ENCODE measurements at places on chromosomes 5 and 9.

- no peak for DNase-seq
Observed at GRCh38 chr9:24899463-24899862, 353.8 kb upstream of the IZUMO3 start.

DNA sequence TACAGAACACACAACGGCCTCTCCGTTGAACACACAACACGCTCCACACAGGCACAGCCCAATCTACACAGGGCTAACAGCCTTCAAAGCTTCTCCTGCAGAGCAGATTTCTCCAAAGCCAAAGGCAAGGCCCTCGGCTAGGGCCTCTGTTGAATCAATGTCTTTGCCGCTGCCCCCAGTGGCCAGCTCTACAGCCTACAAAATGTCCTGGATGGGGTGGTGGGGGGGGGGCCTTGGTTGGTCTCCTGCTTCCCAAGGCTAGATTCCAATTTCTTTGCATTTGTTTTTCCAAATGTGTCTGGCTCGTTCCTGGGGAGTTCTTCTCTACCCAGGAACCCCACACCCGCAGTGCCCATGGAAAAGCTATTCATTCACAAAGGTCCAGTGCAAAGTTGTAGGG is 167.2 kb downstream of the PAX5 start:
- no peak for DNase-seq

DNA sequence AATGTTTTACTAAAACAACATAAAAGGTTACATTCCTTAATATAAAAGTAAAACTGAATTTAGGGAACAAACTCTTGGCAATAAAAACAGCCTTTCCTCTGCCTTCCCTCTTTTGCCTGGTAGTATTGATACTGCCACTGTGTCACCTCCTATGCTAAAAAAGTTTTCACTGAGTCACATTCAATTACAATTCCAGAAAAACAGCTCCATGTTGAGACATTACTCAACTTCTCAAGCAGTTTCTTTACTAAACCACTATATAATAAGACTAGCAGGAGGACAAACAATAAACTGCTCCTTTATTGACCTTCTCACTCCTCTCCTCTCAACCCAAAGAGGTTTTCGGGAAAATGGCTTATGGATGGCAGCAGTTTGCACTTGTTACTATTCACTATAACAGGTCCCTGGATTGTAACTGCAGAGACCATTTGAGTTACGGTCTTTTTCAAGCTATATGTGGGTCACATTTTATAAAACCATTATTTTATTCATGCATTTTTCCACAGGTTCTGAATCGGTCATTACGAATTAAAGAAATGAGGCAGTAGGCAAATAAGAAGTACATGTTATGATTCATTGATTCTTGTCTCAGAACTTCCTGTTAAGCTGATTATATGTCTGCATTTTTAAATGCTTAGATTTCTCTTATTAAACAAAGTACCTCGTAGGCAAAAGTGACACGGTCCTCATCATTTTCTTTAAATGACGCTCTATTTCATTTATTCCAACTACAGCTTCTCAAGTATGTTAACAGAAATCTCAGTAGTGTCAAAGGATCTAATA is 2.1 kb downstream of the ZDHHC21 start:
- peak; percentile 17 for DNase-seq

GRCh38 chr5:146731909-146732659 is 146.5 kb downstream of the PPP2R2B start:
- peak; percentile 81 for DNase-seq

DNA sequence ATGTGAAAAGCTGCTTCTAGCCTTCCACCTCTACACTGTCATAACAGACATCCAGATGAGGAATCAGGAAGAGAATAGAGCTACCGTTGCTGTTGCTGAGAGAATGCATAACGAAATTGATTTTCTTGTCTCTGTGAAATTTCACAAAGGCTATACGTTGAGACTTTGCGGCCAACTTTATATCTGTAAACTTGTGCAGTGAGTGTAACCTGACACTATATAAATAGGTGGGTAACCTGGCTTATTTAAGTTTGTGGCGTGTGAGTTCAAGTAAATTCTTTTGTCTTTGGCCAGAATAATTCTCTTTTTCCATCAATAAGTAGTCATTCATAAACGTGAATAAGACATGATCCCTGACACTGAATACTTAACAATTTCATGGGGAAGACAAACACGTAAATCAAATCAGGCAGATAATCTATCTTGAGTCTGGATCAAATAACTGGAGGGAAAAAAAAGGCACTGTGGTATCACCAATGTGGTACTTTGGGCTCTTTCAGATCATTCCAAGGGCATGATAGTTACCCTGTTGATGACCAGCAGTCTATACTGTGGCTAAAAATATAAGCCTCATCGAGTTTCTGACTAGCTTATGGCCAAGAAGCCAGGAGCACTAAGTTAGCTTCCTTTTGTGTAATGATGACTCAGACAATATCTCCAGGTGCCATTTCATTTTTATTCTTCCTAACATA is 98.2 kb upstream of the RASA1 start:
- DNase-seq, result peak; percentile 20

GRCh38 chr5:111231119-111231518 is 6.9 kb downstream of the CAMK4 start:
- no peak for DNase-seq

GRCh38 chr9:112028242-112029221 is 131.9 kb downstream of the UGCG start:
- no peak for DNase-seq

GRCh38 chr5:68024426-68024825 is 191.1 kb upstream of the PIK3R1 start:
- DNase-seq, result no peak

DNA sequence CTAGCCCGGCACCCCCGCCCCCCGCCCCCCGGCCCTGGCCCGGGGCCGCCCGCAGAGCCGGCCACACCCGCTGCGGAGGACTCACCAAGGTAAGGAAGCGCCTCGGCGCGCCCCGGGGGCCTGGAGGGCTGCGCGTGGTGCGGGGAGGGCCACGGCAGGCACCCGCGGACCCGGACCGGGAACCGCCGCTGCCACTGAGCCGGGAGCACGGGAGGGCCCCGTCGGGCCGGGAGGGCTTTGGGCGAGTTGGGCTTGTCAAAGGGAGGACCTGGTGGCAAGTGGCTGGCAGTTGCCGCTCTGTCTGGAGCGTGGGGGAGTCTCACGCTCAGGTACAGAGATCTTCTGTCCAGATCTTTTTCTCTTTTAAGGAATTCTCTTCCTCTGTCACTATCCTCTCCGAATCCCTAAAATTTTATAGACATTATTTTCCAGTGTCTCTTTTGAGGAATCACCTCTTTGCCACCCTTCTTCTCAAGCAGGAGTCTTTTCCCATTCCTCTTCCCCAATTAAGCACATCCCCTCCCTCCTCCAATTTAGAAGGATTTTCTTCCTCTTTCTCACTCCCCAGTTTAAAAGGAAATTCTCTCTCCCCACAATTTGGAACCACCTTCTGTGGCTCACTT is 11.3 kb upstream of the LHX2 start:
- DNase-seq, result no peak

- peak; percentile 29 for DNase-seq
Observed at GRCh38 chr9:91714020-91714806, 235.8 kb downstream of the ROR2 start.

- no peak for DNase-seq
Observed at GRCh38 chr5:1971944-1972343, 89.2 kb upstream of the IRX4 start.

DNA sequence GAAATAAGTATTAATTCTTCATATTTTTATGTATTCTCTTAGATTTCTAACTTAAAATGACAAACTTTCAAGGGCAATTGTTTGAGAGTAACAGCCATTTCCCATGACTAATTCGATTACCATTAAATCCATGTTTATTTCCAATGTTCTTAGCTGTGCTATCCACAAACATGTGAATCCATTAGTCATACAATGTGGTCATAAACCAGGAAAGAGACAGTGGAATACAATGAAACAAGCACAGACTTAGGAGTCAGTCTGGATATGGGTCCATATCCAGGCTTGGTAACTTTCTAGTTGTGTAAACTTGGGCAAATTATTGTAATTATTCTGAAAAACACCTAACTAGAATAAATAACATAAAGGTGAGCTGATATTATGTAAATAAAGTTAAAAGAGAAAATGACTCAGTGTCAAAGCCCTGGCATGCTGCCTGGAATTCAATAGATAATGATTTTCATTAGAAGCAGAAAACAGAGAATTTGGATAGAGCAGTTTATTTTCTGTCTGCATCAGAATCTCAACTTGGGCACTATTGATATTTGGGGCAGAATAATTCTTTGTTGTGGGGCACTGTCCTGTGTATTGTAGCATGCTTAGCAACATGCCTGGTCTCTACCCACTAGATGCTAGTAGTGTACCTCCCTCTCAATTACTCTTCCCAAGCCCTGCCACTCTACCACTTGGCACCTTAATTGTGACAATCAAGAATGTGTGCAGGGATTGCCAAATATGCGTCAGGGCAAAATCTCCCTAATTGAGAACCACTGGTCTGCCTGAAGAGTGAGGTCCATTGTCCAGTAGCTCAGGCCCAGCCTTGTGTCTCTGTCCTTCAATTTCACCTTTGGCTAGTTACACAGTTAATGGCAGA is 44.7 kb upstream of the SLC27A6 start:
- DNase-seq, result peak; percentile 80

- DNase-seq, result peak; percentile 18
Observed at GRCh38 chr9:114371973-114372917, 15.5 kb downstream of the AKNA start.

DNA sequence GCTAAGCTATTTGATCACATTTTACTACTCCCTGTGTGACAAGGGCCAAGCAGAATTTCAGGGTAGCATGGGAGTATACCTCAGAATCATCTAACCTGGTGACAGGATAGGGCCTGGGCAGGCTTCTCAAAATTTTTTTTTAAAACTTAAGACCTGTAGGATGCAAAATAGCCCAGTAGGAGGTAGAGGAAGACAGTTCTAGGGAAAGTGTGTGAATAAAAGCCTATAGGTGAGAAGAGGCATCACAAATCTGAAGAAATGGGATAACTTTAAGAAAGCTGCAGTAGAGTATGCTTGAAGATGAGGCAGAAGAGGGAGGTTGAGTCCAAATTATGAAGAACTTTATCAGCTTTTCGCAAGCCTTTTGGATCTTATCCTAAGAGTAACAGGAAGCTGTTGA is 32.3 kb downstream of the CNTRL start:
- no peak for DNase-seq

DNA sequence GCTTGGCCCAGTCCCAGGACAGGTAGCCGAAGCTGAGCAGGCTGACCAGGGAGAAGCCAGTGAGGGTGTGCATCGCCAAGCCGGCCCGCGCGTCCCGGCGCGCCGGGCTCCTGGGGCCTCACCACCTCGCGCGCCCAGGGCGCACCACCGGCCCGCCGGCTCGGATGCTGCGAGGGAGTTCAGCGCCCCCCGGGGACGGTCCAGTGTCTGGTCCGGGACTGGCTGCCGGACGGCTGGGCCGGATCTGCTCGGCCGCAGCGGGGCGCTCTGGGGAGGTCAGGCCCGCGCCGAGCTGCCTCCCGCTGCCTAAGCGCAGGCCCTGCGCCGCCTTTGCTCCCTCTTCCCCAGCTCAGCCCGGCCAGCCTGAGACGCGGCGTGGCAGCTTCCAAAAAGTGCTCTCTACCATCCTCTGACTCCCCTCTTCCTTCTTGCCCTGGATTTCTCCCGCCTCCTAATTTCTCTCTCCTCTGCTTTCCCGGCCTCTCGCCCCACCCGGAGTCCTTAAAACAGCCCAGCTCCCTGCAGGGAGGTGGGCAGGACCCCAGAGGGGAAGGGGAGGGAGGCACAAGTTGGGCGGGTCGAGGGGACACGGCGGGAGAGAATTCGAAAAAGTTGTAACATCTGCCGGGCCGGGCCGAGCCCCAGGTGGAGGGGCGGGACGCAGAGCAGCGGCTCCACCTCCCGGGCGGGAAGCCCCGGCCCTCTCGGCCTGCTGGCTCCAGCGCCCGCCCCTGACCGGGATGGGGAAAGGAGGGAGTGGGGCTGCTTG is at the start of gene ARSI:
Gene ARSI (minus strand): TSS at position 605 of the 769 bp plus-strand sequence. CDS start 532 bp downstream, at position 73.
- DNase-seq, result peak; percentile 15

DNA sequence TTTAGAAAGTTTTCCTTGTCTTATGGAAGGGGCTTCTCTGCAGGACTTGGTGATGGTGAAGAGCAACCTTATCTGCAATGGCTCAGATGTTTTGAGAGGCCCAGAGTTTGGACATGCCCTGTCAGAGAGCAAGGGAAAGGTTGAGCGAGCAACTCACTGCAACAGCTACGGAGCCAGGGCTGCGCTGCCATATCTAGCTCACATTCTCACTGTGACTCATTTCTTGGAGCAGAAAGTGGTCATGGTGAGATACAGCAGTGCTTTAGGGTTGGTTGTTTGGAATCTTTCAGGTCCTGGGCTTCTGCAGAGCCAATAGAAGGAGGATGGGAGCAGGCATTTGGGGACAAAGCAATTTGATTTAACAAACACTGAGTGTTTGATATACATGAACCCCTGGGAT is 12.3 kb downstream of the GLRA1 start:
- no peak for DNase-seq

- DNase-seq, result peak; percentile 9
Observed at GRCh38 chr5:61881821-61882487, 424.1 kb upstream of the KIF2A start.

GRCh38 chr9:120369608-120370220 is 210.3 kb downstream of the CDK5RAP2 start:
- no peak for DNase-seq

- no peak for DNase-seq
Observed at GRCh38 chr5:67257500-67257899, 60.9 kb upstream of the CD180 start.

- DNase-seq, result peak; percentile 63
Observed at GRCh38 chr5:150350524-150351344, 6.8 kb upstream of the TCOF1 start.

DNA sequence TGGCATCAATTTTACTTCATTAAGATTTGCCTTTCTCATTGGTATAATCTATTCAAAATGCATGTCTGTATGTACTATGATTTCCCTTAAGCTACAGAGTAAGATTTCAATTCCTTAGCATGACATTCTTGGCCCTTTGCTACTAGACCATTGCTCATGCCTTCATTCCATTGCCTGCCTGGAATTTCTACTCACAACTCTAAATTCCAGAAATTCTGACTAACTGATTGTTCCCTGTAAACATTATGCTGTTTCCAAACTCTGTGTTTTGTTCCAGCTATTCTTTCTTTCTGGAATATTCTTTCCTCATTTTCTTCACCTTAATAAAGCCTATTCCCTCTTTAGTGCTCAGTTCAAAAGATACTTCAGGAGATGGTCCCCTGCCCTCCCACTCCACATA is 568.8 kb upstream of the SEMA6A start:
- no peak for DNase-seq

DNA sequence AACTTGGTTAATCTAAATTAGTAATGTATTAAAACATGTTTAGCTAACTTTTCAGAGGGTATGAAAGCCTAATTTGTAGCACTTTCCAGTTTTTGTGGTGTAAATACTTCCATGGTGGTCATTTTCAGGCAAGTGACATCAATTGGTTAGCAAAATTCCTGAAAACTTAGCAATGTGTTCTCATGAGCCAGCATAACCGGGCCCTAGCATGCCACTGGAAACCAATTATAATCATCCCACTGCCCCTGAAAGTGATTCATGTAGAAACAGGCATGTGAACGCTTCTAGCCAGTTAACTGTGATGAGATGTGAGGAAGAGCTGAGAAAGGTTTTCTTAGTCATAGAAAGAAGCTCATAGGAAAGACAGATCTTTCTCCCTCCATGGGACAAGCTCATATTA is 417.2 kb downstream of the TLR4 start:
- DNase-seq, result no peak

All from dermis microvascular lymphatic vessel endothelial cell (primary cell).